ENCODE measurements at places on chromosomes 2 and 18.

GRCh38 chr2:182852090-182852489, 14.3 kb downstream of the FRZB start:
- no peak for DNase-seq

DNA sequence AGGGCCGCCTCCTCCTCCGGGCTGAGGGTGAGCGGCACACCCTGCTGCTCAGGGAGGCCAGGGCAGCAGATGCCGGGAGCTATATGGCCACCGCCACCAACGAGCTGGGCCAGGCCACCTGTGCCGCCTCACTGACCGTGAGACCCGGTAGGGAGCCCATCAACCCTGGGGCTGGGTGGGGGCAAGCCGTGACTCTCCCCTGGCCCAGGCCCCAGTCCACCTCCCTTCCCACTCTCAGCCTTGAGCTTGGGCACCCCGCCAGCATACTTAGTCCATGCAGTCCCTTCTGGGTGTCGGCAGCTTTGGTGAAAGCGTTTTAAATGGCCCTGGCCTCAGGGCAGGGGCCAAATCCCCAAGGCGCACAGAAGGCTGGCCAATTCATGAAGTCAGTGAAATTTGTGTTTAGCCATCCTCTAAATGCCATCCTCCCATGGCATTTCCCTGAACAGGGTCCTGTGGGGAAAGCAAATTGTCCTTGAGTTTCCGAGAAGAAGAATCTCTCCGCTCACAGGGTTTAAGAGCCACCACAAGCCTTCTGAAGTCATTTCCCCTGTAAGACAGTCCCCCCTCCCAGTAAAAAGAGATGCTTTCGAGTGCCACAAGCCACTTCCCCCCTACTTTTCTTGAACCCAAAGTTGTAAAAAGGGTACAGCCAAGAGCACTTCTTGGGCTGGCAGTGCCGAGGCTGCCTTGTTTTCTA, 17.2 kb downstream of the SPEG start:
- no peak for DNase-seq

DNA sequence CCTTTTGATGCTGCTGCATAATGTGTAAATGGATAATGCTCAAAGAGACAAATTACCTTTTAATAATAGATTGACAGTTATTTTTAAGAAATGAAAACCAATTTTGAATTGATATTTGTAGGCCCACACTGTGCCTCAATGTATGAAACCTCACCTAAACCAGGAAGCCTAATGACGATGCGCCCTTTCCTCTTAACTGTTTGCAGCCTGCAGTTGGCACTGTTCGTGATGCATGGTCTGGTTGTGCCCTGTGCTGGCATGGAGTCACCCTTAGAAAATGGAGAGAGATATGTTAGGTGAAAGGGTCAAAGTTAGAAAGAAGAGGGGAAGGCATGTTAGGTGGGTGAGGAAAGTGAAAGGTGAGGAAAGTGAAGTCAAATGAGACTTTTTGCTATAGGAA, 390.2 kb downstream of the PTPRM start:
- DNase-seq: no peak

DNA sequence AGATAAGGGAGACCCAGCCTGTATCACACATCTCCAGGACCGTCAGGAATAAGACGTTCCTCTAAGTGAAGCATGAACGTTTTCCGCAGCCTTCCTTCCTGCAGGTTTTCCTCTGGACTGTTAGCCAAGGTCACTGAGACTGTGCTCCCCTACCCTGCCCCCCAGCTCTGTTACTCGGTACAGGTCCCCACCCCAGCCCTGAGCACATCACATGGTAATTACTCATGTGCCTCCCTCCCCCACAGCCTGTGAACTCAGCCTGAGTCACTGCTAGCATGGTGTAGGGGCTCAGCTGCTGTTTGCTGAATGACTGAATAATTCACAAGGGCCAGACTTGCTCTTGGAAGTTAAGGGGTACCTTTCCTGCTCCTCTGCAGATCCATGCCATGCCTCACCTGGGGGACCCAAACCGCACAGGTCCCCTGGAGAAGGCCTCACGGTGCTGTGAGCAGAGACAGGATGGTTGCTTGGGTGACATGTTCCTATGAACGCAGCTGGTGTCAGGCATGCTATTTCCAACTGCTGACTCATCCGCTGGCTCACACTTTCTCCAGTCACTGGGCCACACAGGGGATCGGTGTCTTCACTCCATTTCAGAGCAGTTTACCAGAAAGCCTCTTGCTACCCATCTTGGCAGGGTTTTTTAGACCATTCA, 88.2 kb downstream of the PLB1 start:
- peak; percentile 55 for DNase-seq

- no peak for DNase-seq
Measured at GRCh38 chr2:65778137-65778536, 345.7 kb upstream of the SPRED2 start.

GRCh38 chr2:83233326-83233725, 1225.8 kb downstream of the SUCLG1 start:
- no peak for DNase-seq

DNA sequence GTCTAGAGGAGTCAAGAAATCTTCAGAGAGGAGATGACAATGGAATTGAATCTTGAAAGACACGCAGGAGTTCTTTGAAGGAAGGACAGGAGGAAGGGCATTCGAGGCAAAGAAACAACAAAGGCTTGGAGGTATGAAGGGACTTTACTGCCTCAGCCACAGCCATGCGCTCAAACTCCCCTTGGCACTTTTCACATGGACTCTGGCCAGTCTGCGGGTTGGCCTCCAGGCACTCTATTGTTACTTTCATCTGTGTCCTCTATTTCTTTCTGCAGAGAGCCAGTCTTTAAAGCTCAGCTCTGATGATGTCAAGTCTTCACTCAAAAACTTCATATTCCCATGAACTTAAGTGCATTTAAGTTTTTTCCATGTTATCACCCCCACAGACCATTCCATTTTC, 95.4 kb downstream of the ZAP70 start:
- DNase-seq: no peak

GRCh38 chr2:32479993-32480392, 123.2 kb downstream of the BIRC6 start:
- no peak for DNase-seq

DNA sequence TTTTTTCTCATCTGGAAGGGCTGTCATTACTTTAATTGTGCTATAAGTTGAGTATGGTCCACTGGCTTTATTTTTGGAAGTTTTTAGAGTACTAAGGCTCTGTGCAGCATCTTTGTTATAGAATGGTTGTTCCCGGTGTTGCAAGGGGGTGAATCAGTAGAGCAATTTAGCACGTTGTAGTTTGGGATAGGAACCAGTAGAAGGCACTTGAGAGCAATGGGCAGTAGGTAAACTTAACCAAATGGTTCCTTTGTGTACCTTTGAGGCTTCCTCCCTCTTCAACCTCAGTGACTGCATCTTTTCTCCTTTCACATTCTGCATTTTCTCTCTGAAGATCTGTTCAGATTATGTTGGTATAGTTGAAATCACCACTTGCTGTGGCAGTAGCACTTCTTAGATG, 238.2 kb upstream of the SYT4 start:
- DNase-seq: no peak

- DNase-seq: no peak
Measured at GRCh38 chr18:74242438-74243096, 49.2 kb downstream of the CYB5A start.

- DNase-seq: no peak
Measured at GRCh38 chr2:217040099-217040498, 180.2 kb upstream of the TNP1 start.

- no peak for DNase-seq
Measured at GRCh38 chr2:217244815-217245214, 385.0 kb upstream of the TNP1 start.

- no peak for DNase-seq
Measured at GRCh38 chr18:63237881-63238692, 81.5 kb downstream of the BCL2 start.

DNA sequence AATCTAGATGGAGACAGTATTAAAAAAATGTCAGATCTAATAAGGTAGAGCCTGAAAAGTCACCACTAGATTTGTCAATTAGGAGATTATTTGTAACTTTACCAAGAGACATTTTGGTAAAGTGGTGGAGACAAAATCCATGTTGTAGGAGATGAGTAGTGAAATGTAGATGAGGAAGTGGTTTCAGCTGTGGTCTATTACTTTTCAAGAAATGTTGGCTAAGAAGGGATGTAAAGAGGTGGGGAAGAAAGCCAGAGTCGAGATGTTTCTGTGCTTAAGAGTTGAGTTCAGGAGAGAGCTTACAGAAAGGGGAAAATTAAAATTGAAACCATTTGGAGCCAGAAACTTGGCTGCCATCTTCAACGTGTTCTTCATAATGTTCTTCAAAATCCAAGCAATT, 22.2 kb downstream of the ACVR2A start:
- no peak for DNase-seq

DNA sequence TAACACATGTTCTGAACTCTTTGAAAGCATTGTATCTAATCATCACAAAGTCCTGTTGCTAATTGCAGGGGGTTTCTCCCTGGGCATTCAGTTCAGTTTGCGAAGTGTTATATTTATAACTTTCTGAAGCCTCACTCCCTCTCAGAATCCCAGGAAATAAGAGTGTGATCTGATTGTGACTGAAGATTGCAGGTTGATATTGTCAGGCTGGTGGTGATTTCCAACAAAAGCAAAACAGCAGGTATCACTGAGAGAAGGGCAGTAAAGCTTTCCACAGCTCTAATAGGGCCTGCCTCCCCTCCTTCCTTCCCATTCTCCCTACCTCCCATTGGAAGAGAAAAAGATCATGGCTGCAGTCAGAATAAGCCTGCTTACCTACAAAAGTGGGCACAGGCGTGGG, 466.7 kb upstream of the FSHR start:
- no peak for DNase-seq

- DNase-seq: no peak
Measured at GRCh38 chr2:45567288-45567963, 43.6 kb downstream of the SRBD1 start.

DNA sequence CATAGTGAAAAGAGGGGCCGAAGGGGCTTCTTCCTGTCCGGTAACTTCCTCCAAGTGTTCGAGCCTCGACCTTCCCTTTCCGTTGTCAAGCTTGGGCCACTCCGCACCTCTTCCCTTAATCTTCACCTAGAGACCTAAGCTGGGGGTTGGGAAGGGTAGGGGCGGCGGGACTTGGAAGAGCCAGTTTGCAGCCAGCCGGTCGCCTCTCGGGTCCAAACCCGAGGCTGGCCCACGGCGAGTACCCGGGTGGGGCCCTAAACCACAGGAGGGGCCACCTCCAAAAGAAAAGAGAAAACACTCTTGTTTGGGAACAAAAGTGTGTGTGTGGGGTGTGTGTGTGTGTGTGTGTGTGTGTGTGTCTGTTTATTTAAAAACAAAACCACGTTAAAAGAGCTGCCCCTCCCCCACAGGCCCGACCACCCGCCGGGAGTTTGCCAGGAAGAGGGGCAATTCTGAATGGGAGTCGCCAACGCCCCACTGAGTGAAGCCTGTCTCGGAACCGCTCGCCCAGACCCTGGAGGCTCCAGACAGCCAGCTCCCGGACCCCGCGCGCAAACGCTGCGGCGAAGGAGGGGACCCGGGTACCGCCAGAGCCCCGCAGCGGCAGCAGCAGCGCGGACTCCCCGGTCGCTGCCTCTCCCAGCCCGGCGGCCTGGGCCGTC, 488 bp upstream of the RHOB start:
- DNase-seq: no peak

GRCh38 chr2:160667811-160668210, 174.2 kb upstream of the RBMS1 start:
- no peak for DNase-seq

DNA sequence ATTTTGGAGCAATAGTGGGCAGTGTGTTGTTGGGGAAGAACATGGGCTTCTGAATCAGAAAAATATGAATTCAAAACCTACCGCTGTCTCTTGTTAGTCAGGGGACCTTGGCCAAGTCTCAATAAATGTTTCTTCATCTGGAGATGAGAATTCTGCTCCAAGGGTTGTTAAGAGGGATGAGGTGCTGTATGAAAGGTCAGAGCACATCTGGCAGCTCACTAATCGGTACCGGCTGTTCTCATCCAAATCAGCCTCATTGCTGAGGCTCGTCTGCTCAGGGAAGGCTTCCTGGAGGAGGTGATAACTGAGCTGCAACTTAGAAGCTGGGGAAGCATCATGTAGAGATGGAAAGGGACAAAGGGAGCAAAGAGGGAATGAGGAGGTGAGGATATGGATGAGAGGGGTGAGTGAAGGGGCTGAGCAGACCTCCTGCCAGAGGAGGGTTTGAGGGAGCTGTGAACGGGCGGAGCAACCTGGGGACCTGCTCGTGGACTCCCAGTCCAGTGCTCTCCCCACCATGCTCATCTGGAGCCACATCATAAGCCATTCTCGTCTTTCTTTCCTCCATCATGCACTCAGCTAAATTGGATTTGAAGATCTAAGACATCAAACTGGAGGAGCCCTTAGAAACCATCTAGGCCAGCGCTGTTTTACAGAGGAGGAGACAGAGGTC, 47.4 kb downstream of the GREB1 start:
- DNase-seq: no peak

DNA sequence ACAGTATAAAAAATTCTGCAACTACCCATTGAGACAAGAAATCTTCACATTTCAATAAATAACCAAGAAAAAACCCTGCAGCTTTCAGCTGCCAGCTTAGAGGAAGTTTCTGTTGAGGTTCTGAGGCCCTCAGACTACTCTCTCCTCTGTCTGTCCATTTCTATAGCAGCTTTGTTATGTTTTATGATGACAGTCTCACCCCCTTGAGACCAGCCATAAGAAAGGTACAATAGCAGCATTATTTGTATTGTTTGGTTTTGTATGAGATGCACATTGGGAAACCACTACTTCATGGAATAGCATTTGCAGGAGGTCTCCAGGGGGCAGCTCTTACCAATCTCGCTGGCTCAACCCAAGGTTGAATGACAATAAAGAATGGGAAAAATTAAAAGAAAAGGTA, 334.6 kb upstream of the VRK2 start:
- no peak for DNase-seq

- no peak for DNase-seq
Measured at GRCh38 chr2:16785149-16785548, 119.5 kb upstream of the CYRIA start.

DNA sequence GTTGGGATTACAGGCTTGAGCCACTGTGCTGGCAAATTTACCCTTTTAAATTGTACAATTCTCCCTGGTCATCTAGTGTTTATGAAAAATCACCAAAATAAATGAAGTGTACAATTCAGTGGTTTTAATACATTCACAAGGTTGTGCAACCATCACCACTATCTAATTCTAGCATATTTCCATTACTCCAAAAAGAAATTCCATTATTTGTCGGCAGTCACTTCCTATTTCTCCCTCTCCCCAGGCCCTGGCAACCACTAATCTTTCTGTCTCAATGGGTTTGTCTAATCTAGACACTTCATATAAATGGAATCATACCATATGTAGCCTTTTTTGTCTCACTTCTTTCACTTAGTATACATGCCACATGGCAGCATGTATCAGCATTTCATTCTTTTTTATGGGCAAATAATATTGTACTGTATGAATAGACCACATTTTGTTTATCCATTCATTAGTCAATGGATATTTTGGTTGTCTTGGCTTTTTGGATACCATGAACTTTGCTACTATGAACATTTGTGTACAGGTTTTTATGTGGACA, 12.6 kb upstream of the POLE4 start:
- no peak for DNase-seq

DNA sequence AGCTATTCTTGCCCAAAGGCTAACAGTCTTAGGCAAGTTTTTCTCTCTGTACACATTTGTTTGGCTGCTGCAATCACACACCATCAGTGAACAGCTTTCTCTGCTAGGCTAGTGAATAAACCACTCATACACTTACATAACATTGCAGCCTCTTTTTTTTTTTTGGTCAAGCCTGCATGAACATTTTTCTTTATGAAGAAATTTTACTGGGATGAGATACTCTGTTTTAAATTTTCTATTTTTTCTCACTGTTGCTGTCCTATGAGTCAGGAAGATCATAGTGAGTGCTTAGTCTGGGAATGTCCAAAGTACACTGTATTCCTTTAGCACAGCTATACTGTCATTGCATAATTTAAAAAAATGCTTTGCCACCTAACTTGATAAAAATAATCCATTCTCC, 58.5 kb downstream of the ROCK1 start:
- DNase-seq: no peak
